ENCODE measurements at places on chromosomes 5 and 9.

- DNase-seq, result no peak
Observed at GRCh38 chr9:134224127-134224526, 59.8 kb upstream of the RNU6ATAC start.

DNA sequence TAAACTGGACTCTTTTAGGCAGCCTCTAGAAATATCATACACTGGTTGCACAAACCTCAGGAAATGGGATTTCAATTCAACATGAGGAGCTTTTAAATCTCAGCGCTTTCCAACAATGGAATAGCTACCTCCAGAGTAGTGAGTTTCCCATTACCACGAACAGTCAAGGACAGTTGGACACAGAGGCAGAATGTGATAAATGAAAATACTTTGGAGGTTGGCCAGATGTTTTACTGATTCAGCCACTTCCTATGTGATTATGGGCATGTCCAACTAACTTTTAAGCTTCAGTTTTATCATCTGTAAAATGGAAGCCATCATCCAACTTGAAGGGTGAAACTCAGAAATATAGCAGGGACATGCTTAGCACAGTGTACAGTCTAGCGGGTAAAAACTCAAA lies 2.1 kb downstream of the FBXW2 start:
- DNase-seq, result no peak

DNA sequence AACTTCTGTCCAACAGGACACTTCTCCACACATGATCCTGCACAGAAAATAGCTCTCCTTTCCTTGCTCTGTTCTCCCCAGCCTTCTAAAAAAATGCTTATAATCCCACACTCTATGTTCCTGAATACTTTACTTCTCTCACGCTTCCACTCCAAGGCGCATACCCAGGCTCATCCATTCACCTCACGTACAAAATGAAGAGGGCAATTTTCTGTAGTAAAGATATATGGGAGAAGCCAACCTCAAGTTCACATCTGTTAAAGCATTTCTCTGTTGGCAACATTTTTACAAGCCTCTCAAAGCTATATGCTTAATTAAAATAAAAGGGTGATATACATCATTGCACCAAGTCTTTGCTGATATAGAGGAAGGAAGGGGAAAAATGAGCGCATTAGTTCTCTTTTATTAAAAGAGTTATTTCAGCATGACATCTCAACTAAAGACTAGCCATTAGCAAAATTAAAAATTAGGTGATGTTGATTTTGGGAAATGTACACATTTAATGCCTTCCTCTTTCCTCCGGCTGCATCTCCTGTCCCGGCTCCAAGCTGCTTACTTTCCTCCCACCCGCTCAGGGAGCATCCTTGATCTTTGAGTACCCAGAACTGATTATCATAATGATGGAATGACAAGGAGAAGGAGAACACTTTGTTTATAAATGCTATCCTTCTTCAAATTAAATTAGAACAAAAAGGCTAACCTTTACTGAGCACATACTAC lies 342.1 kb upstream of the PANK3 start:
- no peak for DNase-seq

DNA sequence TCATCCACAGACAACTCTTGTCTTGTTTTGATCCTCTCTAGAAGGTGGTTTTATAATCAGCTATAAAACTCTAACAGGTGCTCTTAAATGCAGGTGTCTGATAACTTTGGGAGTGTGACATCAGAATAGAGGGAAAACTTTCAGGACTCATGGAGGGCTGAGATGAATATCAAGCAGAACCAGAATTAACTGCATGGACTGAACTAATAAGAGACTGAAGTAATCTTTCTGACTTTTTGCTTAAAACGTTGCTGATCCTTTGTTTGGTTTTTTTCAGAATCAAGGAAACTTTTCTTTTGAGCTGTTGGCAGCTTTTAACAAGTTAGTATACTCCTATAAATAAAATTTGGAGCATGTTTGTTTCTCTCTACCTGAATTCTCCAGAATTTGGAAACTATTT lies 2.3 kb upstream of the OR2V2 start:
- no peak for DNase-seq

GRCh38 chr5:57410374-57411320 lies 72.0 kb downstream of the ACTBL2 start:
- DNase-seq, result no peak

DNA sequence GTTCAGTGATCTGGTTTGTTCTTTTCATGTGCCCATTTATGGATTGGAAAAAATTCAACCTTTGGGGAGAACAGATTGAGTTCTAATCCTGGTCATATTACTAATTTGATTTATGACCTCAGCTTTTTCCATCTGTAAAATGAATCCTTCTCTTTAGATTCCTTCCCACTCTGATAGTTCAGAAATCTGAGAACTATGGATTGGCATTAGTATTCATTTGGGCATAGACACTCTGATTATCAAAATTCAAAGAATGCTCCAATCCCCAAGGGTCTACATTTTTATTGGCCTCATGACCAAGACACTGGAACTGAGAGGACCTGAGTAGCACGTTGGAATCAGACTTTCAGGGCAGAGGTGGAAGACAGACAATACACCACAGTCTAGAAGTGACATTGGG lies 405.9 kb upstream of the PAPPA start:
- no peak for DNase-seq

- no peak for DNase-seq
Observed at GRCh38 chr5:176732736-176733405, 77.5 kb upstream of the UNC5A start.

- peak; percentile 76 for DNase-seq
Observed at GRCh38 chr5:145848854-145849253, 13.7 kb upstream of the PRELID2 start.

- no peak for DNase-seq
Observed at GRCh38 chr5:169875091-169875728, 105.1 kb downstream of the INSYN2B start.

- no peak for DNase-seq
Observed at GRCh38 chr9:89863141-89863540, 258.3 kb downstream of the GADD45G start.

- DNase-seq, result no peak
Observed at GRCh38 chr5:33794550-33795181, 97.1 kb downstream of the ADAMTS12 start.

DNA sequence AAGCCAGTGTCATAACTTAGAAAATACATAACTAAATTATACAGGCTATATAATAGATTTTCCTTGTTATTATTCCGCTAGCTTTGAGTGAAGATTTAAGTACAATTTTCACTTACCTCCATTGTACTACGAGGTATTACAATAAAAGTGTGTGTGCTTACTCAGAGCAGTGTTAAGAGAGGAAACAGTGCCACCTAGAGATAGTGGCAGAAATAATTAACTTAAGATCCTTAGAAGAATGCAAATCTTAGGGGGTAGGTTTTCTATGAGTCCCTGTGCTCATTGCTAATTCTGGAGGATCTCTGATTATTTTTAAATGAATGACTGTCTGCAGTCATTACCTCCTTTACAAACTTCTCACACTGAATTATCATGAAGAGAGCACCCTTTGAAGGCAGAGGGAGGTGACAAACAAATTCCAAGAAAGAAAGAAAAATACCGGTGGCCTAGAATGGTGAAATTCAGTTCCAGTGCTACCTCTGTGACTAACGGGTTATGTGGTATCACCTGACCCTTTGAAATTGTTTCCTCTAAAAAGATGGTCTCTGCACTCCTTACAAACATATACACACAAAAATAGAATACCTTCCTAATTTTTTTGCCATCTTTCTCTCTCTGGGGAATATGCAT lies 379.8 kb downstream of the TRIM36 start:
- DNase-seq, result peak; percentile 29

DNA sequence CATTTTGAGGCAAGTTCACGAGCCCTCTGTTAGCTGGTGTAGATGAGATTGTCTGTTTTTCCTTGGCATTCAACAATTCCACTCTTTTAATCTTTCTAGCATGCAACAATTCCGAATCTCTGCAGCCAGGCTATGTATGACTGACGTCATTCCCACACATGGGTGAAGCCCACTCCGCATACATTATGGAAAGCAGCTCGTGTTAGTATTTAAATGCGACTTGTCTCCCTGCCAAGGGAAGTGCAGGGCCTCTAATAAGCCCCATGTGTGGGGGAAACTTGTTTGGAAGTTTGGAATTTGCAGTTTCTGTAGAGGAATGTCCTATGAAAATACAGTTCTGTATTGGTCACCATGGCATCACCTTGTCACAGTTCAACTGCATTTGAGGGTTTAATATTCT lies 146.0 kb upstream of the FBXL7 start:
- no peak for DNase-seq

GRCh38 chr5:173778152-173778782 lies 109.9 kb upstream of the CPEB4 start:
- DNase-seq, result no peak

DNA sequence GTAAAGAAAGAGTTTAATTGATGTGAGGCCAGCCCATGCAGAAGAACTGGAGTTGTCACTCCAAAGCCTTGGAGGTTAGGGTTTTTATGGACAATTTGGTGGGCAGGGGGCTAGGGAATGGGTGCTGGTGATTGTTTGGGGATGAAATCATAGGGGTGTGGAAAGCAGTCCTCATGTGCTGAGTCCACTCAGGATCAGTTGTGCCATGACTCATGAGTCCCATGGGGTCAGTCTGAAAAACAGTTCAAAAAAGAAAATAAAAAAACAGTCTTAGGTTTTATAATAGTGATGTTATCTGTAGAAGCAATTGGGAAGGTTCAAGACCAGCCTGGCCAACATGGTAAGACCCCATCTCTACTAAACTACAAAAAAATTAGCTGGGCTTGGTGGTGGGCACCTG lies 162.3 kb downstream of the KDM4C start:
- no peak for DNase-seq

DNA sequence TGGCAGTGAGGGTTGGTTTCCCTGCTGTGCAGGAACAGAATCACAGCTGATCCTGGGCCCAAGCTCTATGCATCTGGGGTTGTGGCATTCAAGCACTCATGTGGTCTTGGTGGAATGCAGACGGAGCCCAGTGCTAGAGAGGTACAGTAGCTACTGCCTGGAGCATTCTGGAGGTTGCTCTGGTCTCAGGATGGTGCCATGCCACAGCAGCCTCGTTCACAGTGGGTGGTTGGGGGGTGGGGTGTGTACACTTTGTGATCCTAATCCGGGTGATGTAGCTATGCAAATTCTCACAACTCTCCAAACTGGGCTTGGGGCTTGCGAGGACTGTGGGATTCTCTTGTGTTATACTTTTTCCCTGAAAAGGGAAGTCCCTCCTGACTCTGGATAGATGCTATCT lies 45.2 kb downstream of the FGD3 start:
- no peak for DNase-seq

- DNase-seq, result peak; percentile 77
Observed at GRCh38 chr9:101366038-101366756, 18.6 kb downstream of the BAAT start.

GRCh38 chr5:100432741-100433140 lies 102.4 kb upstream of the FAM174A start:
- DNase-seq, result no peak

DNA sequence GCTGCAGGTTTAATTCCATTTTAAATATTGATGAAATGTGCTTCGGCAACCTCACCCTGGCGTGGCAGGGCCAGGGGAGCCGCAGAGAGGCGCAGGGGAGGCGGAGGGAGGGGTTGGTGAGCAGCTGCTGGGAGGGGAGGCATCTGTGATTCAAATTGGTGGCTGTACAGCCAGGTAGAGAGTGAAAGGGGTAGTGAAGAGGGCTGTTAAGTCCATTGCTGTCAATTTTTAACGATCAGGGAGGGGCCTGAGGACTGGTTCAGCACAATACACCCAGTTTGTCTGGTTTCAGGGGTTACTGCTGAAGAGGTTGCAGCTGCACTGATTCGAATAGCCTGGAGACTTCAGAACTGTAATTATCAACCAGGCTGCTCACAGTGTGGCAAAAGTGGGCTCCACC lies 31.3 kb downstream of the LHX6 start:
- DNase-seq, result no peak

GRCh38 chr9:128482186-128482585 lies 22.3 kb upstream of the GLE1 start:
- DNase-seq, result no peak

GRCh38 chr5:62732677-62733121 lies 154.1 kb downstream of the LRRC70 start:
- peak; percentile 4 for DNase-seq

- DNase-seq, result no peak
Observed at GRCh38 chr9:114745108-114745848, 60.6 kb downstream of the TNFSF15 start.

GRCh38 chr5:83474161-83474796 lies 2.7 kb downstream of the VCAN start:
- DNase-seq, result peak; percentile 86
